ENCODE measurements at places on chromosomes 16 and 17.

DNA sequence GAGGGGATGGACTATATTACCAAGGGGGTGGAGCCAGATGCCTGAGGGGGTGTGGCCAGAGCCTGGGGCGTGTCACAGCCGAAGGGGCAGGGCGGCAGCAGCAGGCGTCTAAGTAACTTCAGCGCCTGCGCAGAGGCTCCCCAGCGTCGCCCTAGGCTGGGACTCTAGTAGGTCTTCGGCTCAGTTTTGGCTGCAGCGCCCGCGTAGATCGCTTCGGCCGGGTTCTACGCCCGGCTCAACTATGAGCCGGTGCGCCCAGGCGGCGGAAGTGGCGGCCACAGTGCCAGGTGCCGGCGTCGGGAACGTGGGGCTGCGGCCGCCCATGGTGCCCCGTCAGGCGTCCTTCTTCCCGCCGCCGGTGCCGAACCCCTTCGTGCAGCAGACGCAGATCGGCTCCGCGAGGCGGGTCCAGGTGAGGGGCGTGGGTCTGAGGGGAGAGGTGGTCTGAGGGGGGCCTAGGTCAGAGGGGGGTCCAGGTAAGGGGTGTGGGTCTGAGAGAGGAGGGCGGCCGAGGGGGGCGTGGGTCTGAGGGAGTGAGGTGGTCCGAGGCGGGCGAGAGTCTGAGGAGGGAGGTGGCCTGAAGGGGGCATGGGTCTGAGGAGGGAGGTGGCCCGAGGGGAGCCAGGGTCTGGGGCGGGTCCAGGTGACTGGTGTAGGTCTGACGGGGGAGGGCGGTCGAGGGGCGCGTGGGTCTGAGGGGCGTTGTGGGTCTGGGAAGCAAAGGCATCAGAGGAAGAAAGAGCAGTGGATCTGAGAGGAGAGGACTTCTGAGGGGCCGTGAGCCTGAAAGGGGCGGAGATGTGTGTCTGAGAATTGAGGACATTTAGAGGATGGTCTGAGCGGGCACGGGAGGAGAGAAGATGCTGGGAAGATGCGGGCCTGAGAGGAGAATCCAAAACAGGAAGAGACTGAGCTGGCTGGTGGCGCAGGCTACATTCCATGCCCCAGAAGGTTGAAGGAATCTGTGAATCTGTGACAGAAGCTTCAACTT, at the start of gene LPCAT2:
Gene LPCAT2 (plus strand): TSS at position 132 of the 991 bp plus-strand sequence. CDS start 110 bp downstream, at position 242.
- DNase-seq, result no peak

- no peak for DNase-seq
These were observed 64.8 kb upstream of the MRC2 start for GRCh38 chr17:62562656-62563055.

DNA sequence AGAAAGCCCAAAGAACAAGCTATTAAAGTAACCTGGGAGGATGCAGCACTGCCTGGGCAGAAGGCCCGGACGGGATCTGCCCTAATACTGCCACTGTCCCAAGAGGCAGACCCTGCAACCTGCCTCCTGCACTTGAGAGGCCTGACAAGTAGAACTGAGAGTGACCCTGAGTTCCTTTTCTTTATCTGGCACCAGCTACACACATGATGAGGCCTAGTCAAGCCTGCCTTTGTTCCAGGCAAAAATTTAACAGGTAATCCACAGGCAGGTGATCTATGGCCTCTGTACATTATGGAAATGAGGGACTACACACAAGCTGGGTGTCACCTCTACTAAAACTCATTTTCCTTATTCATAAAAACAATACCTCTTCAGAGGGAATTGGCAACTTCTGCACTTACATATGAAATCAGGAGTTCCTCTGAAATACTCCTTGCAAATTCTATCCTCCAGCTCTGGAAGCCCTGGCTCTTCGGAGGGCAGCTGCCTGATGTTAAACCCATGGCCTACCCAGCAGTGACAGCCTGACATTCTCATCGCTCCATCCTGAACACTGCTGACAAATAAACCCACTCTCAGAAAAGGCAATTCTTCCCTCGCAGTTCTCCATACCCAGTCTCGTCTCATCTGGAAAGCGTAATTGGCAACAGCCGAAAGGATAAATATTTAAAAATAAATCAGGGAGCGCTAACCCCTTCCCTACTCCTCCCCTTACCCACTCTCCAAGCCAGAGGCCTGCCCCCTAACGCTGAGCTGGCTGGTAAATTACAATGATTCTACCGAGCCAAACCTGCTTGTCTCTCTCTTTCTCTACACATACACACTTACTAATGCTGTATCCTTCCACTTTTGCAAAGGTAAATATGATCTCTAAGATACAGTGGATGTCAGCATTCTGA, 2.5 kb upstream of the ZFHX3 start:
- no peak for DNase-seq

DNA sequence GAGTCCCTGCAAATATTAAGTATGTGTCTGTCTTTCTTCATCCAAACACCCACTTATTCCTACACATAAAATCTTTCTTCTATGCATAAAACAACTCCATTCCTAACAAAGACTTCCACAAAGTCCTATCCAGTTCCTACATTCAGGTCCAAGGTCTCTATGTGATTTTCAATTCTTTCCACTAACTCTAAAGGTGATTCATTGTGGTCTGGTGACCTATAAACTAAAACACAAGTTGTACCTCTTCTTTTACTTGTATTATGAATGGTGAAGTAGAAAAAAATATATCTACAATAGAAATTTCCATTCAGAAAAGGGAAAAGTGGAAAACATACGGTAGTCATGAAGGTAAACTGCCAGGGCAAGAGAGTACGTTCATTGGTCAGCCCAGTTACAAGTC, 56.6 kb downstream of the USP32 start:
- no peak for DNase-seq

DNA sequence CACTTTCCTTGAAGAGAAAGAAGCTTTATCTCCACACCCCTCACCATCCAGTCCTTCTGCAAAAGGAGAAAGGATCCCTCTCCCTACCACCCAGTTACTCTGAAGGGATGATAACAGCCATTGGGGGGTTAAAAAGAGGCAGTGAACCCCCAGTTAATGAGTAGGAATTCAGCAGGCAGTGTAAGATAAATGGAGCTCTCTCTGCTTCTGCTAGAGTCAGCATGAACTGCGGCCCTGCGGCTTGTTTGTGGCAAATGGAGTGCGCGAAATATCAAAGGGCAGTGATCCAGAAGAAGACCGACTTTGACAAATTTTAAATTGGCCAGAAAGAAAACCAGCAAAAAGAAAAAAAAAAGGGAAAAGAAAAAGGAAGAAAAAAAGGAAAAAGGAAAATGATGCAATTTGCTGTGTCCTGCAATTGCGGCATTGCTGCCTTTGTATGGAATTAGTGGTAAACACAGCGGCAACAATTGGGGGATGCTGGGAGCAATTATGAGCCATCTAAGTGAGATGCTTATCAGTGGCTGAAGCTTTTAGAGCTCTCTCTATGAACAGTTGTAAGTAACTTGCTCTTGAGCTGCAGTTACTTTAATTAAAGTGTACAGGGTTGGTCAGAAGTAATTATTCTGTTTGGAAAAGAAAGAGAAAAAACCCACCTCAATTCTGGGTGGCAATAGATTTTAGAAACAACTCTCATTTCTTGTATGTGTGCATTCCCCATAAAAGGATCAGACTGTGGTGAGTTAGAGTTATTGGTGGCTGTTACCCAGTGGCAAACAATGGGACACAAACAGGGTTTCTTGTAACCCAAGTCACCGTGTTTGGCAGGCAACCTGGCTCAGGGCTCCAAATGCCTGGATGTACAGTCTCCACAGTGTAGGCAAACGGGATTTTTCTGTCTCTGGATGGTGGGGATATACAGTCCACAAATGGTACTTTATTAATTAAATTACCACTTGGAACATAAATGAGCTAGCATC, 161.3 kb downstream of the AATF start:
- no peak for DNase-seq

DNA sequence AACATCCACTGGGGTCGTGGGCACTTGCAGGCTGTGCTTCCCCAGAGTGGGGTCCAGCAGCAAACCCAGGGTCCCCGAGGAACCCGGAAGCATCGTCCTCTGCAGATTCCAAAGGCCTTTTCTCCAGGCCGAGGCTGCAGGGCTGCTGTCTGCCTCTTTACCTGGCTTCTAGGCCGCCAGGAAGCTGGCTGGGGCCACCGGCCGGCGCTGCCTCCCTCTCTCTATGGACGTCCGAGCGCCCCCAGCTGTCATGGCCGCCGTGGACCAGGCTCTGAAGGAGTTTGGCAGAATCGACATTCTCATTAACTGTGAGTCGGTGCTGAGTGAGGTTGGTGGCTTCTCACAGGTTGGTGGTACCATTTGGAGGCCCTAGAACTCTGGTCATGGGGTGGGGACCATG, 5.6 kb downstream of the DECR2 start:
- no peak for DNase-seq

GRCh38 chr17:81727324-81728031, 15.4 kb downstream of the SLC25A10 start:
- DNase-seq, result no peak

DNA sequence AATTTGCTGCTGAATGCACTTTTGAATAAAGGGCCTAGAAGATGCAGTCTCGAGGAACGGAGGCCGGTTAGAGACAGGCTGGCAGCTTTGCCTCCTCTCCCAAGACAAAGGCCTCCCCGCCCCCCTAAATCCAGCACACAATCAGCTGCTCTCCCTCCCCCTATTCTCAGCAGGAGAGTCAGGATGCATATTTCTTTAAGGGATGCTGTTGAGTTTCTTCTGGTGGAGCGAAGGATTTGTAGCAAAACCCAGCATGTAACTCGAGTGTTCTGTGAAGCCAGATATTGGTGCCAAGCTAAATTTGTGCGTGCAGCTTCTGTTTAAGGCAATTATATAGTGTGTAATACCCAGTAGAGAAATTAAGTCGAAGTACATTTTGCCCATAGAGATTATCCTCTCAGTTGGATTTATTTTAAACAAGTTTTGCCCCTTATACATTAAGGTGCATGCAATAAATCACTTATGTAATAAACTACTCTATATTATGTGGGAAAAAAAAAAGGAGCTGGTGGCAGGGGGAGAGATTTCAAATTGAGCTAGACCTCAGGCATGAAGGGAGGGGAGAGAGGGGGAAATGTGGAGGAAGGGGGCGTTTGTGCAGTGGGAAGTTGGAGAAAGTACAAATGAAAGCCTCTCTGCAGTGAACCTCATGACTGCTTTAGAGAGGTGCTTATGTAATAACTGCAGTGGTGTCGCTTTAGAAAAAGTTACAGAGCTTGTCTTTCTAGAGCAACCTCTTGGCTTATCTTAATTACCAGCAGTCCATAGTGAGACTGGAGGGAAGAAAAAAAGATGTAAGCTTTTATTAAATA, 599.2 kb downstream of the MAF start:
- DNase-seq, result no peak

- DNase-seq, result no peak
These were observed 249.9 kb upstream of the MON1B start for GRCh38 chr16:76941113-76941512.

GRCh38 chr16:84056933-84057332, 14.3 kb upstream of the SLC38A8 start:
- no peak for DNase-seq

DNA sequence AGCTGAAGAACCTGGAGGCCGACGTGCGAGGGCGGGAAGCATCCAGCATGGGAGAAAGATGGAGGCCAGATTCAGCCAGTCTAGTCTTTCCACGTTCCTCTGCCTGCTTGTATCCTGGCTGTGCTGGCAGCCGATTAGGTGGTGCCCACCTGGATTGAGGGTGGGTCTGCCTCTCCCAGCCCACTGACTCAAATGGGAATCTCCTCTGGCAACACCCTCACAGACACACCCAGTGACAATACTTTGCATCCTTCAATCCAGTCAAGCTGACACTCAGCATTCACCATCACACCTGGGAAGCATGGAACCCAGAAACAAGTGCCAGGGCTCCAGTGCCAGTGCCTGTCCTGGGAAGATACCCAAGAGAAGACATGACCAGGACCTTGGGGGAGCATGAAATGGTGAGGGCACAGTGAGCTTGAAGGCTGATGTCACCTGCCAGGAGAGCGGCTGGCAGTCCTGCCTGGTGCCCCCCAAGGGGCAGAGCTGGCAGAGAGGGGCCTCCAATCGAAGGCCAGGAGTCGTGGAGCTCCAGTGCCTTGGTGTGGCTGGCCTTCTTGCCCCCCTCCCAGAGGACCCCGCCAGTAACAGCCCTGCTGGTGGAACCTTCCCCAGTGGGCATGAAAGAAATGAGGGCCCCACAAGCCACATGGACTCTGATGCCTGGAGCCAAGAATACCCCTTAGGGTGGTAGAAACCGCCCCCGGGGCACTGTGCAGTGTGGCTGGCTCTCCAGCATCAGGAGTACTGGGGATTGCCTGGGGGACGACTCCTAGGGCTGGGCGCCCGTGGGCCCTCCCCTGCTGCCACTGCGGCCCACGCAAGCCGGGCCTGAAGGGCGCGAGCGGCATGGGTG, 643 bp upstream of the NPB start:
- no peak for DNase-seq

- DNase-seq, result no peak
These were observed 48.3 kb downstream of the NT5M start for GRCh38 chr17:17351356-17351891.

- no peak for DNase-seq
These were observed 1.7 kb downstream of the IL4R start for GRCh38 chr16:27315333-27316037.

DNA sequence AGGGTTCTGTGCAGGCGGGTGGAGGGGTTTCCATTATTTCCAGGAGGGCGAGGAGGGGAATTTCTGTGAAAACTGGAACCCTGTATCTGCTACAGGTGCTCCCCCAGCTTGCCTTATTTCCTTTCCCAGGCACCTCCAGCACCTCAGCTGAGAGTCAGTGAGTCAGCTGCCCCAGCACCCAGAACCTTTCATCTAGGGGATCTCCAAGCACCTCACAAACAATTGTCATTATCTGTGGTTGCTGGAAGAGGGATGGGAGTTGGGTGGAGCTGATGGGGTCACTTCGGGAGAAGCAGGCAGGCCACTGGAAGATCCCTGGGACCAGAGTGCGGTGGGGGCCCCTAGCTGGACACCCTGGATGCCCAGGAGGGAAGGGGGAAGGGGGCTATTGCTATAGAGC, 10.0 kb upstream of the CLUH start:
- DNase-seq, result no peak

DNA sequence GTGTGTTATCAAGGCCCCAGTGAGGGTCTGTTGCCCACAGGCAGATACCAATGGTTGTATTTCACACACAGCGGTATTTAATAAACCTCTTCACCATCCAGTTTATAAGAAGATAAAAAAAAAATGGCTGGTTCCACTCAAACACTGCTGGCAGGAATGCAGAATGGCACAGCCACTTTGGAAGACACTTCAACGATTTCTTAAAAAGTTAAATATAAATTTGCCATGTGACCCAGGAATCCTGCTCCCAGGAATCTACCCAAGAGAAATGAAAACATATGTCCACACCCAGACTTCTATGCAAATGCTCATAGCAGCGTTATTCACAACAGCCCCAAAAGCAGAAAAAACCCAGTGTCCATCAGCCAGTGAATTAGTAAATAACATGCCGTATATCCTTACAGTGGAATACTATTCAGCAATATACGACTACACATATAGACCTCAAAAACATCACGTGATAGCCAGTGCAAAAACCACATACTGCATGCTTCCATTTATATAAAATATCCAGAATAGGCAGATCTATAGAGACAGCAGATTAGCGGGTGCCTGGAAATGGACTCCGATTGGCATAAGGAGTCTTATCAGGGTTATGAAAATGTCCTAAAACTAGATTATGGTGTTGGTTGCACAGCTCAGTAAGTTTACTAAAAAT, 38.7 kb downstream of the XYLT1 start:
- no peak for DNase-seq
